Myocyte (in vitro differentiated cells): ENCODE measurements at places on chromosomes 3 and 15. TPM values are rescaled to one million over a fixed set of nuclear protein-coding genes. Genes with fewer than 3 reads are reported as not detected.

The TPRG1 gene
- total RNA-seq: 1.4 and 3.1 TPM in 2 replicates

The UNC13C gene
- 0.05 and 0.21 TPM in 2 replicates for total RNA-seq

DNA sequence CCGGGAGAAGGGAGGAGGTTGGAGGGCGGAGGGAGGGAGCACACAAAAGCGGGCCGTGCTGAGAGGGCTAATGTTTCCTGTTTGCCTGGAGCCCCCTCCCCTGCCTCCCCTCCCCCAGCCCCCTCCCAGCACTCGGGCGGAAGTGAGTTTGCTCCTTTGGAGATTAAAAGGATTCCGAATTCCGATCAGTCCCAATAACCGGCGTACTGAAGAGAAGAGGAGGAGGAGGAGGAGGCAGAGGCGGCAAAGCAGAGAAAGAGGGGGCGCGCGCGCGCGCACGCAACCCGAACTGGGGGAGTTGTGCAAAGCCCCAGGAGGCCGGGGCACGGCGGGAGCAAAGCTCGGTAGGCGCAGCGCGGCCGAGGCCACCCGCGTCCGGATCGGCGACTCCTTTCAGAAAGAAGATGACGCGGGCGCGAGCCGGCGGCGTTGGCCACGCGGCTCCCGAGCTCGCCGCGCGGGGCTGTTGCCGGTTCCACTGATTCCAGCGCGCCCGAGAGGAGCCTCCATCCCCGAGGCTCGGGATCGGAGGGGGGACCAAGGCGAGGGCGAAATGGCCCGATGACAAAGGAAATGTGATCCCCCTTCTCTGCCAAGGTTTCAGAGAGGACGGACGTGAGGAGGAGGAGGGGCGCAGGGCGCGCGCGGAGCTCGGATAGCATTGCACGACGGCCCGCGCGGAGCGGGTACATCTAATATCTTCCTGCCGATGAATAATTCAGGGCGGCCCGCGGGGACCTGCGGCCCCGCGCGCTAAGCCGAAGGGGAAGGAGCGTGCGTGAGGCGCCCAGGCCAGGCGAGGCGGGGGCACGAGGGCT, 1.1 kb upstream of the TRIM71 start:
- DNase-seq: peak; percentile 15

DNA sequence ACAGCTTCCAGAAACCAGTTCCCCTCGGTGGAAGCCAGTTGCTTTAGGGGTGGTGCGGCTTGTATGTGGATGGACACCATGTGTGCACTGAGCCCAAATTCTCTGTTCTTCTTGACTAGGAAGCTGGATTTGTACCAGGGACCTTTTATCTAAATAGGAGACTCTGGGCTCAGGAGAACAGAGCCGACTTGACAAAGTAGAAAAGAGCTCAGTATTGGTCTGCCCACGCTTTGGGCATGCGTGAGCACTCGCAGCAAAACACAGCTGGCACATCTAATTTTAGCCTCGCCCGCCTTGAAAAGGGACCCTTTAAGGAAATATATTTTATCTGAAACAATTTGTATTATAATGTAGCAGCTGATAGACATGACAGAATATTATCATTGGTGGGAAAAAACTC, 1.1 kb upstream of the RBMS3 start:
- DNase-seq: peak; percentile 88

DNA sequence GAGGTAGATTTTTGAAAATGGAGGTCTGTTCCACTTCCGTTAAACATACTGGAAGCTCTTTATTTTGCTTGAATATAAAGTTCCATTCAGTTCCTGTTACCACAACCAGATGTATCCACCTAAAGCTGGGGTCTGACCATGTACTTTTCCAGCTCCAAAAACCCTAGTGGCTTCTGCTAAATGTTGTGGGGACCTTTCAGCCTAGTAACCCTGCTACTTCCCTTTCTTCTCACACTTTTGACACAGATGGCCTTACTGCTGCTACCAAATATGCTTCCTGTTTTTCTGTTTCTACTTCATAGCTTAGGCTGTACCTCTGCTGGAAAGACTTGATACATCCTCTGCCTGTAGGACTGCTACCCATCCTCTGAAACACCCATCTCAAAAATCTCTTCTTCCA, 87.8 kb downstream of the COL6A6 start:
- DNase-seq: no peak

GRCh38 chr3:66486202-66486601, 14.6 kb downstream of the LRIG1 start:
- DNase-seq: no peak

- peak; percentile 64 for DNase-seq
Observed at GRCh38 chr15:40064231-40064894, 25.4 kb upstream of the SRP14 start.

DNA sequence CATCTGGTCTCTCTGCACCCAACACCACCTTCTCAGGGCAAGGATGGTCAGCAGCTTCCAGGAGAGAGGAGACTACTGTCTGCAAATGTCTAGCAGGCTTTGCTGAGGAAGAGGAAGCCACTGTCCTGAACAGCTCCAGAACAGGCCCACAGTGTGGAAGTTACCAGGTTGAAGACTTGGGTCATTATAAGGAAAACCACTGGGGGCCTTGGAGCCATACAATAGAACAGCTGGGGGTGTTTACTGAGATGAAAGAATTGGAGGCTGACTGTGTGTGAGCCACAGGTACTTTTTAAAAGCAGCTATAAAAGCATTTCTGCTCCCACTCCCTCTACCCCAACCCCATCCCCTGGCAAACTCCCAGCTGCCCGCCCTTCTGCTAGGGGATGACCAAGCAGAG, 24.2 kb downstream of the SRGAP3 start:
- DNase-seq: no peak

DNA sequence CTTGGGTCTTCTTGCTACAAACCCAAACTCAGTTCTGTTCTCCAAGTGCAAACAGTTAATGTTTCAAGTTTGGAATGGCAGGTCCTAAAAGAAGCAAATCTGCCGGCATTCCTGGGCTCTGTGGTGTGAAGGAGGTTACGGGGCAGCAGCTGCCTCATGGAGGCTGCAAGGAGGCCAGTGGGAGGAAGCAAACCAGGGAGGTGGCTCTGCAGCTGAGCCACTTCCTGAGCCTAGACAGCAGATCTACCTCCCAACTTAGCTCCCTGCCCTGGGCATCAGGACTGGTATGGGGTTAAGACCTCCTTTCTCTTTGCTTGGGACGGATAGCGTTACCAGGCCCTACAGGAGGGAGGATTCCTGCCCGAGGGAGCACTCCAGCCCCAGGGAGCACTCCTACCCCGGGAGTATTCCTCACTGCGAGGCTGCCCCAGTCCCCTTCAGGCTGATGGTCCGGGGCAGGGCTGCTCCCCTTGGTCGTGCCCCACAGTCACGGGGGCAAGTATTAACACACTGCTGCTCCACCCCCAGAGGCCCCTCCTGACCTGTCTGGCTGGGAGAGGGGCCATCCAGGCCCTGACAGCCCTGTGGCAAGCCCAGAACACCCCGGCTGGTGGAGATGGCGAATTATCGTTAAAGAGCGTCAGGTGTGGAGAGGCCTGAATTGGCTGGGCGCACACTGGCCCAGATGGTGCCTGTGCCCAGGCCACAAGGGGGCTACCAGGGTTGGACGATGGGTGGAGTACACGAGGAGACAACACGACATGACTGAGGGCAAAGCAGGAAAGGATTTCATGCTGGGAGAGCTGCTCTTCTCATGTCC, 129.9 kb downstream of the ATP10A start:
- DNase-seq: peak; percentile 43

DNA sequence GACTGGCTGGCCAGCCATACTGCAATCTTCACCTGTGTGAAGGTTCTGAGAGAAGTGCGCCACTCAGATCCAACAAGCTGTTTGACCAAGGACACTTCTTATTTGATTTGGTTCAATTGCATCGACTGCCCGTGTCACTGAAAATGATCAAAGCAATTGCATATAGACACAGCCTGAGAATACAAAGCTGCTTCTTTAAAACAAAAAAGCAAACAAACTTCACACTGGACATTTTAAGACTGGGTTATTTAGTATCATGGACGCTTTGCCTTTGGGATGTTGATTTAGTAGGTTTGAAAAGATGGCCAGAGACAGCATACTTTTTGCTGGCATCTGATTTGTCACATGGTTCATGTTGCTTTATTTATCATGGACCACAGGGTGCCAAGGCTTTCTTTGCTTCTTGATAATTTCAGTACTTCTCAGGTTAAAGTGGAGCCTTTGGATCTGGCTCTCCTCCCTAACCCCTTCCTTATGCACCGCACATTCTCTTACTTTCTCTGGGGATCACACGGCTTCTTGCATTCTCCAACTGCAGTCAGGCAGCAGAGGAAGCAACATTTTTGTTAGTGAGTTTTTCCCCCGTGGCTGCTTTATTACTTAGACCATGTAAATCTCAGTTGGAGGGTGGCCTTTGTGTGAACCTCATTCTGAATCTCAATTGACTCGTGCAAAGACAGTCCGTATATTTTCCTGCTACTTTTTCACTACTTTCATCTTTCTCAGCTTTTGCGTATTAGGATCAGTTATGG, 151.0 kb downstream of the CD47 start:
- DNase-seq: no peak

GRCh38 chr3:59884409-59884808, 834.6 kb upstream of the CFAP20DC start:
- DNase-seq: no peak

GRCh38 chr3:67291287-67292252, 293.5 kb downstream of the KBTBD8 start:
- peak; percentile 27 for DNase-seq

DNA sequence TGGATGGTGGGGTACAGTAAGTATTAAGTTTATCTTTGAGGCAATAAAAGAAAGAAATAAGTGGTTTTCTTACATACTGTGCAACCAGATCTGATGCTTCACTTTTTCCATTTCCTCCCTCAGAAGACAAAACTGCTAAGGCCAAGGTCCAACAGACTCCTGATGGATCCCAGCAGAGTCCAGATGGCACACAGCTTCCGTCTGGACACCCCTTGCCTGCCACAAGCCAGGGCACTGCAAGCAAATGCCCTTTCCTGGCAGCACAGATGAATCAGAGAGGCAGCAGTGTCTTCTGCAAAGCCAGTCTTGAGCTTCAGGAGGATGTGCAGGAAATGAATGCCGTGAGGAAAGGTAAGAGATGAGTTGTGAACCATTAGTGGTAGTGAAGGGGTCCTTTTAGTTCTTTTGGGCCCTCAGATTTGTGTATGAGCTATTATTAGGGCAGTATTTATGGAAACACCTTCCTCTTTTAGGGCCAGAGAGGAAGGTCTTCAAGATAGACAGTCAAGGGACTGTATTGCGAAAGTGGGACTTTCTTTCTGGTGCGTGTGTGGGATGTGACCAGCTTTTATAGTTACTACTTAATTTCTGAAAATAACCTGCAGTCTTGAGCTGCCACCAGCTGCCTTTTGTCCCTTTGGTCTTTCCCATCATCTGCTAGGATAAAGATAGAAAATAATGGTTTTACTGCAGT, 4.6 kb downstream of the ALAS1 start:
- DNase-seq: no peak

GRCh38 chr3:42504334-42505127, 2.1 kb downstream of the VIPR1 start:
- no peak for DNase-seq

DNA sequence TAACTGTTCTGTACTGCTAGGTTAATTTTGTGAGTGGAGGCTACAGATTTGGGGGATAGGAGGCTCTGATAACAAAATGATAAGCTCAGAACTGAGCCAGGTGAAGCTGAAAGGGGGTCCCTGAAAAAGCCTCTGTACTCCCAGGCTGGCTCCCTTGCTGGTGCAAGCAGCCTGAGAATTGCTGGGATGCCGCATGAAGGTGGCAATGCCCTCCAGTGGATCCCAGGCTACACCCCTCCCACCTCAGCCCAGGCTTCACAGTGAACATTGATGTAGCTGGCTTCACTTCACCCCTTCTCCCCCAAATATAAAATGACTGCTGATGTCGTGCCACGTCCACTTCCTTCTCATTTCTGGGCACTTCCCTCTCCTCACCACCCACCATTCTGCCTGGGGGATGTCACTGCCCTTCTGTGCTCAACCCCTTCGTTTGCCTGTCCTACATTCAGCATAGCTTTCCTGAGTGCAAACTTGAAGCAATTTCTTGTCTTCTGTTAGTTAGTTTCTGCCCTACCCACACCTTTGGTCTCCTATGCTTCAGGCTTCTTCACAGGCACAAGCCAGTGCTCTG, 9.7 kb upstream of the ARHGEF26 start:
- no peak for DNase-seq

DNA sequence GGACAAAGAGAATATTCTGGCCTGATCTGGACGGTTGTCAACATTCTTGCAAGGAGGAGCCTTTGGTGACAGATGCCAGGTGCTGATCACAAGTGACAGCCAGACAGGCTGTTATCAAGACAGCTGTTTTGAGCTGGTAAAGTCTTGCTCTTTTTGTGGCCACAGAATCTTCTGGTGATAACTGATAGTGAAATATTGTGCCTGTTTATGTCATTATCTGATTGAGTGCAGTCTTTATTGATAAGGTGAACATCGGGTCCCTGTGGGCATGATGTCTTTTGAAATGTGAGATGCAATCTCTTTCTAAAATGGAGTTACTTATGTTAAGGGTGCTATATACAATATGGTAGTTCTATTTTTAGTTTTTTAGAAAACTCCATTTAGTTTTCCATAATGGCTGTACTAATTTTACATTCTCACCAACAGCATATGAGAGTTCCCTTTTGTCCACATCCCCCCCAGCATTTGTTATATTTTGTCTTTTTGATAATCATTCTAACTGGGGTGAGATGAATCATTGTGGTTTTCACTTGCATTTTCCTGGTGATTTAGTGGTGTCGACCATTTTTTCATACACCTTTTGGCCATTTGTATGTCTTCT, 10.7 kb downstream of the CEP63 start:
- peak; percentile 93 for DNase-seq

GRCh38 chr3:183262875-183263378, 9.9 kb downstream of the B3GNT5 start:
- no peak for DNase-seq

DNA sequence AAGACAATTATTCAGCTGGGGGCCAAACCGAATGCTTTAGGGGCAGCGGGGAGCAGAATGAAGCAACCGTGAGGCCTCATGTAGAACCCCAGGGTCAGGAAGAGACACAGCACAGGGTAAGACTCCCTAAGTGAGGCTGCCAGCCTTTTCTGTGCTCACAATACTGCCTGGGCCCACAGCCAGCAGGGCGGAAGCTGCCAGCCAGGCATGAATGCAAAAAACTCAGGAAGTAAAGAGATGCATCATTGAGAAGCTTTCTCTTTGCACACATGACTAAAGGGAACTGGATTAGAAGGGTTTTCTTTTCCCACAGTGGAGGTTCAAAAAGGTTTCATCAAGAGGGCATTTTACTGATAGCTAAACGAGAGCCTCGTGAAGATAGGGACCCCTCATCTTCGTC, 33.3 kb downstream of the CA12 start:
- DNase-seq: peak; percentile 65
